Pons (tissue), 1 donor: ENCODE measurements at places on chromosomes 7 and 10.

- DNase-seq = no peak
Measured at GRCh38 chr7:1510780-1511154, 6.6 kb upstream of the INTS1 start.

GRCh38 chr10:115093286-115093775 is at the start of gene ATRNL1:
Gene ATRNL1 (plus strand): TSS chr10:115093365. CDS start chr10:115093751, 386 bp downstream.
- no peak for DNase-seq

- no peak for DNase-seq
Measured at GRCh38 chr7:47225387-47226131, 356.4 kb downstream of the TNS3 start.

DNA sequence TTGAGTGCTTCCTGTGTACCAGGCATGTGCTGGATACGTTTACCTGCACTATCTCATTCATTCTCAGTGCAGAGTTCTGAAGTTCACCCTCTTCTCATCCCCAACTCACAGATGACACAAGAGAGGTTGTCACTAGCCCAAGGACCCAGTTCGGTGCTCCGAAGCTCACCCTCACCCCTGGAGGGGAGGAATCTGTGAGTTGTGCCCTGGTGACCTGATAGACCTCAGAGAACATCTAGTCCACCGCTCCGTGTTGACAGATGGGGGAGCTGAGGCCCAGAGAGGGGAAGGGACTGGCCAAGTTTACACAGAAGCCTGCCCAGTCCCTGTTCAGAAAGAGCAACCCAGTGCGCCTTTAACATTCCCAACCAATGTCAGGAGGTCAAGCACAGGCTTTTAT is 44.8 kb upstream of the EMX2 start:
- DNase-seq = no peak
